ENCODE measurements at places on chromosomes 3 and 15. TPM values are rescaled to one million over a fixed set of nuclear protein-coding genes. Genes with fewer than 3 reads are reported as not detected.

CADM2 gene
- 5.4 TPM for total RNA-seq

GRK7 gene
- not detected for total RNA-seq

XIRP1 gene
- not detected for total RNA-seq

SOX2 gene
- total RNA-seq = 16.5 TPM

DNA sequence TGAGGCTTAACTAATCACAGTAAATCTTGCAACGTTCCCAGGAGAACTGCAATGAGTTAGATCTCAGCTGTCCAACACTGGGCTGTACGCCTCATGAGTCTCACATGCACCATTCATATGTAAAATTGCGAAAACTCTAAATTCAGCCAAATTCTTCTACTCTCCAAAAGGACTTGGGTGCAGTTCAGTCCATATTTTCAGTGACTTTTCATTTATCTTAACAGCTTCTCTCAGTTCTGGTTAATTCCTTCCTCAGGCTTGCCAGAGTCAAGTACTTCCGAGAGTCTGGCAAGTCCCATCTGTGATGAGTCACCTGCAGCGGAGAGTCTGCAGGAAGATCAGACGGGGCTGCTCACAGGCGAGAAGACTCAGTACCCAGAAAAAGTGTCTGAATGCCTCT lies 11.5 kb downstream of the CCDC80 start:
- no peak overlapping the region for H3K4me3 ChIP-seq
- no peak overlapping the region for H3K27ac ChIP-seq
- no peaks in the 10 kb centered on the region for H3K27me3 ChIP-seq
- H3K36me3 ChIP-seq = no peaks in the 10 kb centered on the region

DNA sequence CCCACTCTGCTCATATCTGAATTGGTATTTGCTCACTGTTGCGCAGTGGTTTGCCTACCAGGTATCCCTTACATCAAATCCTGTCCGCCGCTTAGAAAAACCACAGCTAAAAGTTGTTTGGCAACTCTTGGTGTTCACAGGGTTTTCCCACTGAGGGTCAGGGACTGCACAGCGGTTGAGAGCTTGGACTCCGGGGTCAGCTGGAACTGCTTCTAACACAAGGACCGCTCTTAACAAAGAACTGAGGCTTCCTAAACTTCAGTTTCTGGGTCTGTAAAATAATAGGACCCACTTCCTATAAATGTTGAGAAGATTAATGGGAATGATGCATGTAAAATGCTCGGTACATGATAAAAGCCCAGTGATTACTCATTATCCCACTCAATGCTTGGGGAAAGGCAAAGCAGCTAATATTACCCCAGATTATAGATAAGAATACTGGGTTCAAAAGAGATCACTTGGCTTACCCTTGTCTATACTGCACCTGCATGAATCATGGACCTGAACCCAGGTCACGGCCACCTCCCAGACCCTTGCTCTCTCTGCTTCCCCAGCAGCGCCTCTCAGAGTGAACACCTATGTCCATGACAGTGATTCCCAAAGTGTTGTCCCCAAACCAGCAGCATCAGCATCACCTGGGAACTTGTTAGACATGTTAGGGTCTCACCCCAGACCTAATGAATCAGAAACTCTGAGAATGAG lies 36.1 kb downstream of the LIPC start:
- H3K4me3 ChIP-seq = no peak overlapping the region
- H3K36me3 ChIP-seq = no peaks in the 10 kb centered on the region

DNA sequence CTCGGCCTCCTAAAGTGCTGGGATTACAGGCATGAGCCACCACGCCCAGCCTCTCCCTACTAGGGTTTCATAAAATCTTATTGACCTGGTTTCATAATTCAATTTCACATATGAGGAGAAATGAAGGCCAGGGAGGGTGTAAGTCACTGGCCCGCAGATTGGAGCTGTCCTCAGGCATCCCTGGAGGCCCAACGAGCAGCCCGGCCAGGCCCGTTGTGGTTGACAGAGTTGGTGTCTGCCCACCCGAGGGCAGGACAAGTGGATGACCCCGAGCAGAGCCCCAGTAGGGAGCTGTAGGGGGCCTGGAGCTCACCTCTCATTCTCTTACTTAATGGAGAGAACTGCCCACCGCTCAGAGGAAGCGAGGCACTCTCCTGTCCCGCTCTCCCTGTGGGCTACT lies 78.9 kb downstream of the CPN2 start:
- no peaks in the 10 kb centered on the region for H3K27me3 ChIP-seq
- no peaks in the 10 kb centered on the region for H3K36me3 ChIP-seq
- no peak overlapping the region for H3K27ac ChIP-seq
- no peak for DNase-seq
